Stromal cell of bone marrow (primary cell): ENCODE measurements at places on chromosomes 1 and 21.

GRCh38 chr1:150001415-150001814, 9.1 kb downstream of the OTUD7B start:
- DNase-seq = no peak

DNA sequence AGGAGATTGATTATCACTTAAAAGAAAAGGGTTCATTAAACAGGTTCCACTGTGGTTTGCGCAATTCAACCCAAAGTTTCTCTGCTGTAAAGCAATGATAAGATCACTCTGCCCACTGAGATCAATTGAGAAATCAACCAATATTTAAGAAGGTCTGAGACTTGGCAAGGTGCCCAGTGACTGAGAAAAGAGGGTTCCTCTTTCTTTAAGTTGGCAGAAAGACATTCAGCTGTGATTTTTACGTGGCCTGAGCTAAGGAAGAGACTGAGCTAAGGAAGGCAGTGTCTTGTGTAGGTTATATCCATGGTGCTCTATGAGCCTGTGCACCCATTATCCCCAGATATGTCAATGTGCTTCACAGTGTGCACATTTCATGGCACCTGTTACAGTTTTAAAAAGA, 344.1 kb downstream of the DISC1 start:
- DNase-seq = no peak

GRCh38 chr1:19619697-19620384, 24.3 kb upstream of the NBL1 start:
- DNase-seq = no peak

DNA sequence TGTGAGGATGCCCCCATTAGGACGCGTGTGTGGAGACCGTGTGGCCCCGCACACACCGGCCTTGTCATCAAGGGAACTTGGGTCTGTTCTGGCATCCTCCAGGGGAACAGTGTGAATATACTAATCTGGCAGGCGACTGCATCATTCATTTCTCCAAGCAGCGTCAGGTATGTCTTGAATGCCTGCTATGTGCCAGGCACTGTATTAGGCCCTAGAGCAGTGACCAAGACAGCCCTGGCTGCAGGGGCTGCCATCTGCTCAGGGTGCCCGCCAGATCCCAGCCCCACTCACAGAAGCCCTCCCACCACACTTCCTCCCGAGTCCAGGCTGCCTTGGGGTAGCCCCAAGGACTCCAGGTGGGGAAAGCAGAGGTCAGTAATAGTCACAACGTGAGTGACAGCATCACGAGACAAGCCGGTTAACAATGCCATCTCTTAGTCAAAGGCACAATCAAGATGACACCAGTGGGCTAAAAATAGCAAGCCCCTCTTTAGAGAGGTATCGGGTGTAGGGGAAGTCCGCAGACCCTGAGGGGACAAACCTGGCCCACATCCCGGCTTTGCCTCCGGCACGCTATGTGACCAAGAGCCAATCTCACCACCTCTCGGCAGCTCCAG, 7.5 kb upstream of the LAPTM5 start:
- no peak for DNase-seq

DNA sequence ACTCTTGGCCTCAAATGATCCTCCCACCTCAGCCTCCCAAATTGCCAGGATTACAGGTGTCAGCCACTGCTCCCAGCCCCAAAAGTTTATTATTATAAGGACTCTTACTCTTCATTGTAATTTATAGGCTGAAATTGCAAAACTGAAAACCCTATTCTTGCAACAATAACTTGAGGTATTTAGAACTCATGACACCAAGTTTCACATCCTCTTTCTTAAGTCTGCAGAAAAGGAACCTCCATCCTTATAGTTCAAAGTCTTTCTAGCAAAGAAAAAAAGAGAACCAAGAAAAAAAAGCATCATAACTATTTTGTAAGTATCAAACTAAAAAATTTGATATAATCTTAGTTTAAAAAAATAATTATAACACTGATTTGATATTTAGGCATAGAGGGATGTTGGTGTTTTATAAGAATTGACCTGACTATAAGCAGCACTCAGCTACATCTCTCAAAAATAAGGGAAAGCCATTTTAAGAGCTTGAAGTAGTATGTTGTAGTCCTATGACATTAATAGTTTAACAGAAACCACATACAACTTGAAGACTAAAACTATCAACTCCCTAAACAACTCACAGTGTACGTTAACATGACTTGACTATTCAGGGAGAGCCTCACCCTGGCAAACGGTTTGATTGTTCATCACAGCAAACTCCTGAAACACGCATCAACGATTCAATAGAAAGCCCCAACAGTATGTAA, 122.4 kb downstream of the AKT3 start:
- DNase-seq = no peak

GRCh38 chr1:159705251-159705903, 9.0 kb downstream of the CRP start:
- no peak for DNase-seq

GRCh38 chr1:68103884-68104554, 53.6 kb upstream of the DIRAS3 start:
- peak; percentile 54 for DNase-seq

- no peak for DNase-seq
These were observed 5.9 kb downstream of the IGSF3 start for GRCh38 chr1:116661633-116662032.

DNA sequence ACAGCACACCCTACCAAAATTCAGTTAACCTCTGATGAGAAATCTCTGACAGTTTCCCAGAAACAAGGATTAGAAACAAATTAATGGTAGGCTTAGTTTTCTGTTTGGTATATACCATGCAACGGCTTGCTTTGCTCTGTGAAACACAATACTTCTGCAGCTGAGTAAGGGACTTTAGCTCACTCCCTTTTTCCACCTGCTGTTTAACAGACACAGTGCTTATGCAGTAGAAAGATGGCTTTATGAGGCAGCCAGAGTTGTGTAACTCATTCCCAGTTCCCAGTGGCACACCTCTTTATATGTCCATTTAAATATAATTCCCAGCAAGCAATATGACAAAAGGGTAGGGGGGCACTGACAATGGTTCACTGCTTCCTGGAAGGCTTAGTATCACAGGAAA, 124.0 kb downstream of the PIGK start:
- DNase-seq = no peak

GRCh38 chr1:197842646-197843045, 59.8 kb upstream of the C1orf53 start:
- DNase-seq = no peak

- DNase-seq = no peak
These were observed 40.1 kb upstream of the MCOLN3 start for GRCh38 chr1:85088408-85088784.

DNA sequence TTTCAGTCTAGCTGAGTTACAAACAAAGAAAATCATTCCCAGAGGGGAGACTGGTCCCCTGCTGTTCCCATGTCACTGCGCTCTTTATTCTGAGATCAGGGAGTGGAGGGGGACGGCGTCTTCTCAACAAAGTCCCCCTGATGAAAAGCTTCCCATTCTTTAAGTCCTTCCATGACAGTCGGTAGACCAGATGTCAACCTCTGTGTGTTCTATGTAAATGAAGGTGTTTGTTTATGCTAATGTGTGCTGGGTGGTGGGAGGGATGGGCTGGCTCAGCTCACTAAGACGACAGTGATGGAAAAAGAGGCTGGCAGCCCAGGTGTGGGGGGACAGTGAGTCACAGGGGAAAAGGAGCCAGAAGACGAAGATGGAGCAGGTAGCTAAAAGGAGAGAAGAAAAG, 148.2 kb upstream of the KLHDC7A start:
- no peak for DNase-seq

GRCh38 chr1:110087812-110088738, 17.6 kb upstream of the ALX3 start:
- DNase-seq = peak; percentile 39

DNA sequence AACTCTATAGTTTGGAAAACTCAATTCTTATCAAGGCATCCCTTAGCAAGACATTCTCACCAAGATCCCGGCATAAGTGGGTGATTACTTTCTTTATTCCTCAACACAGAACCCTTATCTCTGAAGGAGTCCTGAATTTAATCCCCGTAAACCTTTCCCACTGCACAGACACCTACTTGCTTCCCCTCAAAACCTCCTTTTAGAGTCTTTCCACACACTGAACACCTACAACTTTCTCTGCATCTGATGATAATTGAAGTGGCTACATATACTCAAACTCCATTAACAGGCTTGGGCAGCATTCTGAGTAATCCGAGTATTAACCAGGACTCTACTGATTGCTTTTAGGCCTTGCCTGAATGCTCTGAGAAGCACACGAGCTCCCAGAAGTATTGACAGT, 23.5 kb downstream of the PALMD start:
- no peak for DNase-seq

DNA sequence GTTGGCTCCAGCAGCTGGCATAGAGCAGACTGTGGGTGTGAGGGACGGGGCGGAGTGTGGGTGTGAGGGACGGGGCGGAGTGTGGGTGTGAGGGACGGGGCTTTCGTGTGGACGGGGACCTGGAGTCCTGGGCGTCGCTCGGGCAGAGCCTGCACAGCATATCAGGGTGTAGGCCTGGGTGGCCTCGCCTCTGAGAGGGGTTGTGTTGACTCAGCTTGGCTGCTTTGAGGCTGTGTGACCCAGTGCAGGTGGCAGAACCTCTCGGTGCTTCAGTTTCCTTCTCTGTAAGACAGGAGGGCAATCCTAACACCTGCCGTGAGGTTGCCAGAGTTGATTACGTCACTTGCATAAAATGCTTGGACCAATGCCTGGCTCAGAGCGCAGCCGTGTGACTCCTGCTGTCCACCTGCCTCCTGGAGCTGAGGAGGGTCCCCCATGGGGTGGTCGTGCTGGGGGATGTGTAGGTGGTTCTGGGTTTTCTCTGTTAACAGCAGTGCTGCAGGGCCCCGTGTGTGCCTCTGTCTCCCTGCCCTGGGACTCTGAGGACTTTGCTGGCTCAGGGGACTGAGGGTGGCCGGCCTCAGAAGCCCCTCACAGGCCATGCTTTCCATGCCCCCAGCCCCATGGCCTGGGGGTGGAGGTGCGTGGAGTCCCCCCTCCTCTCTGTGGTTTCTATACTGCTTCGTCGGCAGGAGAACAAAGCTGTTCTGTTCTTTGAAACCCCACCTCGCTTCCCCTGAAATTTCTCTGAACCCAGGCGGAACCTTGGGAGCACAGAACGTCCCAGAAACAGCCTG, 15.4 kb downstream of the PDXK start:
- DNase-seq = no peak

DNA sequence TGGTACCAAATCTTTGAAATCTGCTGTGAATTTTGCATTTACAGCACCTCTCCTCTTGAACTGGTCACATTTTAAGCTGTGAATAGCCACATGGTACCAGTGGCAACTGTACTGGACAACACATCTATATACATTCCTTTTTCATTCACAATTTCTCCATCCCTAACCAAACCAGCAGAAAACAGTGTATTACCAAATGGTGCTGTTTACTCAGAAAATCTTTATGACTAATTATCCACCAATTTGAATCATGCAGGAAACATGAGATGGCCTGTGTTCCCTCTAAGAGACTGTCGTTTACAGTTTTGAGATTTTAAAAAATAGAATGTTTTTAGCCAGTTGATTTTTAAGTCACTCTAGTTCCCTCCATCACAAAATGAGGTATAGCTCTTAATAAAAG, 17.6 kb upstream of the CCT8 start:
- DNase-seq = peak; percentile 44

GRCh38 chr1:245255783-245256182, 101.0 kb downstream of the KIF26B start:
- DNase-seq = no peak

- DNase-seq = no peak
These were observed 40.9 kb downstream of the TUT4 start for GRCh38 chr1:52511851-52512615.

- no peak for DNase-seq
These were observed 2.6 kb downstream of the IVNS1ABP start for GRCh38 chr1:185314411-185314810.

DNA sequence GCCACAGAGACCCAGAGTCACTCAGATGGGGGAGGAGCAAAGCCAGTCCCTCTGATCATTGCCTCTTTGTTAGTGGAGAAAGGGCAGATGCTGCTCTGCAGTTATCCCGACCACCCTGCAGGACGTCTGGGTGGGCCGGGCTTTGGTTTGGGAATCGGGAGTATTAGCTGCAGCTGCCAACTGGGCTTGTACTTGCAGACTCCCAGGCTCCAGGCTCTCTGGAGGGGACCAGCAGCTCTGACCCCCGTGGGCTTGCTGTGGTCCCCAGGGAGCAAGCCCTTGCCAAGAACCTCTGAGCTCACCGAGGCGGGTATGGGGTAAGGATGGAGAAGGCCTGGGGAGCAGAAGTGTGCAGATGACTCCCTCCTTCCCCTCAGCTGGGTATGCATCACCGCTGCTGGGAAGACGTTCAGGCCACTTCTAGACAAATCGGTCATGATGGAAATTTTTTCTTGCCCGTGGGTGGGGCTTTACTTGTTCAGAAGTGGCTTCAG, 21.6 kb downstream of the MAPKAPK2 start:
- peak; percentile 95 for DNase-seq

DNA sequence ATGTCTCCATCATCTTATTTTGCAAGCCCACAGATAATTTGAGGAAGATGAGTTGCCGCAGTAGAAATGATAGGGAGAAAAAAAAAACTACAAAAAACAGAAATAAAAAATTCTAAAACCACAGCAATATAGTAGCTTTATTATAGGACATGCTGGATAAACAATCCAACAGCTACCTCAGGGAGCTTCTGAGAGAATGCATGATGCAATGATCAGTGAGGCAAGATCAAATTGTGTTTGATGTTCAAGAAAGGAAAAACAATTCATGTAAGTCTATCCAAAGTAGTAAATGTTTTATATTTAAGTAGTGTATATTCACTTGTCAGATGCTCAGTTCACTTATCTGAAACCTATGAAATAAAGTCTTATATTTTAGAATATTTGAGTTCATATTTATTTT, 6.7 kb downstream of the CR1L start:
- no peak for DNase-seq

GRCh38 chr1:193769651-193770050, 583.2 kb upstream of the B3GALT2 start:
- no peak for DNase-seq

DNA sequence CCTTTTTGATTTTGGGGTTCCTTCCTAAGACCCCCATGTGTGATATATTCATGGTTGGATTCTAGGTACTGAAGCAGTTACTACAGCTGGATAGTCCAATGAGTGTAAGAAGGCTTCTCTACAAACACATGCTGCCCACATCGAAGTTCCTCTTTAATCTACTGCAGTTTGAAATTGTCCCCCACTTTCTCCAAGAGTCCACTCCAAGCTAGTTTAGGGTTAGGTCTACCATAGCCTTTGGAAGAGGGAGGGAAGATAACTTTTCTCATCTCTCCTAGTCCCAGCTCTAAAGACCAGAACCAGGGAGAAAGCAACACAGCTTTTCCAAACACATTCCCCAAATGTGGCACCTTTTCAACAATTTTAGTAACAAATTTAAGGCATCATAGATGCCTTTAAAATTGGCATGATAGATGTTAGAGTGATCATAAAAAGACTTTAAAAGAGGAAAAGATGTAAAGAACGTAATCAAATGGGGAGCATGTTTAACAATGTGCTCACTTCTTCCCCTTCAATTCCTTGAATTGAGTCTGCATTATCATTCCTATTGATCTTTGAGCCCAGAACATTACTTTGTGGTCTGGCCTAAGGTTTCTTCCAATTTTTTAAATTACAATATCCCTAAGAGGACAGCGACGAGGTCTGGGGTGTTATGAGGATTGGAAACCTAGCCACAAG, 1.0 kb upstream of the EXO1 start:
- DNase-seq = no peak

- DNase-seq = no peak
These were observed 534 bp downstream of the SLC6A9 start for GRCh38 chr1:44030605-44031251.

- DNase-seq = no peak
These were observed 88.5 kb upstream of the HMCN1 start for GRCh38 chr1:185645686-185646085.
